ENCODE measurements at places on chromosomes 3 and 15.

GRCh38 chr3:152486364-152486763 lies 217.6 kb downstream of the MBNL1 start:
- no peak for DNase-seq

GRCh38 chr3:169104972-169105371 lies 558.5 kb downstream of the MECOM start:
- no peak for DNase-seq

DNA sequence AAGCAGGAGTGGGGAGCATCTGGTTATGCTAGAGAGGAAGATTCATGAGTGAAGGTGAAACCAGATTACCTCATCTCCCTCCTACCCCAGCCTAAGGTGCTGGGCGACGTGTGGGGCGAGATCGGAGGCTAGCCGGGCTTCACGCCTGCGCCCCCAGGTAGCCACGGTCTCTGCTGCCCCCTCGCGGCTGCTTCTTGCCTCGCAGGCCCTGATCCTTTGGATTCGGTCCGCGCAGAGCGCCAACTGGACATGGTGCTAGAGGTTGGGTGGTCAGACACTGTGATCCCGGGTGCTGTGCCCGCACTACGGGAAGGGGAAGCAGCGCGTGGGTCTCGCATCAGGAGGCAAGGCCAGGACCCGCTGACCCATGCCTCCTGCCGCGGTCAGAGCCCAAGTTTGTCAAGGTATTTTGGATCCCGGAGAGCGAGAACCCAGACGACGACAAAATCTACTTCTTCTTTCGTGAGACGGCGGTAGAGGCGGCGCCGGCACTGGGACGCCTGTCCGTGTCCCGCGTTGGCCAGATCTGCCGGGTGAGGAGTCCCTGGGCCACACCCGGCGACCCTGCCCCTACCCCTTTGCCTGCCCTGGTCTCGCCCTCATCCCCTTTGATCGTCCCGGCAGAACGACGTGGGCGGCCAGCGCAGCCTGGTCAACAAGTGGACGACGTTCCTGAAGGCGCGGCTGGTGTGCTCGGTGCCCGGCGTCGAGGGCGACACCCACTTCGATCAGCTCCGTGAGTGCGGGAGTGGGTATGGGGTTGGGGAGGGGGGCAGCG lies 4.2 kb downstream of the SEMA3B start:
- DNase-seq: no peak

DNA sequence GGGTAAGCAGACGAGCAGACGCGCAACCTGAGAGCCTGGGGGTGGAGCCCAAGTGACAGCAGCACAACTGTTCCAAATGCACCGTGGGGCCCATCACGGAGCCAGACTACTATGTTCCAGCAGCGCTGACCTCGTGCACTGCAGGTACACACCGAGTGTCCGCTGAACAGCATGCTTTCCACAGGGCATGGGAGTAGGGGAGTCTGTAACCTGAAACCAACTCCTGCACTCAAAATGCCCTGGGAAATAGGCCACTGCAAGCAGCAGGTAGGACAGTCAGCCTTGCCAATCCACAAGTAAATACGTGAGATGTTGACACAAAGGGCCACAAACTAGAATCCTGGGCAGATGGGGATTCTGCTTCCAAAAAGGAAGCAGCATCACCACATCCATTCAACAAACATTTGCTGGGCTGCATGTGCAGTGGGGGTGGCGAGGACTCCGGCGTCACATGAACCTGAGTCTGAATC lies 73.9 kb downstream of the TBC1D2B start:
- DNase-seq: no peak

GRCh38 chr15:98650417-98651035 lies 2.2 kb downstream of the IGF1R start:
- DNase-seq: no peak

DNA sequence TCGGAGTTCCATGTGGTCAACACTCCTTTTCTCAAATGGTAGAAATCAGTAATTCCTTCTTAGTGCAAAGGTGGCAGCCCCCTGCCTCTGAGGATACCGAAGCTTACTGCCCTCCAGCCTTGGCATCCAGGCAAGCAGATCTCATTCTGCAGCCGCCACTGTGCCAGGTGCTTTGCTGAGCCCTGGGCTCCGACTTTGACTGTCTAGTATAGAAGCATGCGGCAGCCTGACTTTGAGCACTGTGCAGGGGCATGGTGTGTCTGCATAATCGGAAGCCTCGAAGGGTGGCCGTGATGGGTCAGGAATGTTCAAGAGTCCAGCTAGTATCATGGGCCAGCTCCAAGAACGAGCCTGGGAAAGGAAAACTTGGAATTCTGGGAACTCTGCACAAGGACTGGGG lies 39.7 kb downstream of the ABTB1 start:
- no peak for DNase-seq

All from brain pericyte (primary cell).